ENCODE measurements at places on chromosomes 7 and 10.

DNA sequence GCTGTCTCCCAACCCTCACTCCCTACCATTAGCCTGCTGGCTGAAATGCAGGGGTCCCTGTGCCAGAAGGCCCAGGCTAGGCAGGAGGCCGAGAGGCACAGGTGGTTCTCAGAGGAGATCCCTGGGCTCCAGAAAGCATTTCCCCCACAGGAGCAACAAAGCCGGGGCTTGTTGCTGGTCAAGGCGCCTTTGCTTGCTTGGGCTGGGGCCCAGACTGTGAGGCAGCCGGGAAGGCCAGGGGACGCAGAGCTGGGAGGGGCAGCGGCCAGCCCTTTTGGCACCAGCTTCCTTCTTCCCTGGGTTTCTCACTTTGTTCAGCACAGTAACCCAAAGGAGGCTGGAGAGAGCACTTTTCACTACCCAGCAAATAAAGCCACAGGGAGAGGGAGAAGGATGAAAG is 48.6 kb downstream of the FBXW4 start:
- DNase-seq, result no peak

DNA sequence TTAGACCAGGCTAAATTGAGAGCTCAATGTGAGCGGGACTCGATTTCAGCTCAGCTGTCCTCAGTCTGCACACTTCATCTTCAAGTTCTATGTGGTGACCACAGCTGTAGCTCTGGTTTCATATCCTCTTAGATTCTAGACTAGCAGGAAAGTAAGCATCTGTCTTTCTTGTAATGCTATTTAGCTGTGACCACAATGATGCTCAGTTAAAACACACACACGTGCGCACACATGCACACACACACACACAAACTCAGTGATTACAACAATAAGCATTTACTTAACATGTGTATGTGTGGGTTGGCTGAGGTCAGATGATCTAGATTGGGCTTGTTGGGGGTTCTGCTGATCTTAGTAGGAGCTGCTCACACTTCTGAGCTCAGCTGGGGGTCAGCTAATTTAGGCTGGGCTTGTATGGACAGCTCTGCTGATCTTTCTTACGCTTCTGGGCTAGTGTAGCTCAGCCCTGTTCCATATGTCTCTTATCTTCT is 82.5 kb downstream of the ZNF365 start:
- peak; percentile 99 for DNase-seq

- no peak for DNase-seq
Measured at GRCh38 chr10:43585981-43586729, 11.7 kb upstream of the ZNF239 start.

DNA sequence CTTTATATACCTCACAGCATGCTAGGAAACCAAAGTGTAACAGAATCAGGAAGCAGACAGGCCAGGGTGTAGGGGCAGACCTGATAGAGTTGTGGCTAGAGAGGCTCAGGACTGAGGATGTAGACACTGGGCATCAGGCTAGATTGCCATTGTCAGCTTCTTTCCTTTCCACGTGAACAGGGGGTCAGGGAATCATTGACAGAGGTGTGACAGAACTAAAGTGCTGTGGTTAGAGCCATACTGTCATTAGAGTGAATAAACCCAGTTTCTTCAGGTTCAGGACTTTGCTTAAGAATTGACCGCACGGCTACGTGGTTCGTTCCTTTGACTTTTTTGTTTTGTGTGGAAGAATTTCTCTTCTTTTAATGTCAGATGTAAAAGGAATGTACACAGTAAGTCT is 90.7 kb downstream of the CALD1 start:
- no peak for DNase-seq

GRCh38 chr10:97182288-97182990 is 3.3 kb downstream of the SLIT1 start:
- DNase-seq, result no peak

Data from MV-4-11 (cell line).